ENCODE measurements at places on chromosomes 1 and 21. TPM values are rescaled to one million over a fixed set of nuclear protein-coding genes. Genes with fewer than 3 reads are reported as not detected.
A peak's percentile ranks its signal among the peaks of the same experiment; 100 is the strongest.

- DNase-seq: peak; percentile 49
These were observed 2.3 kb downstream of the TRIM46 start for GRCh38 chr1:155175927-155176371.

DNA sequence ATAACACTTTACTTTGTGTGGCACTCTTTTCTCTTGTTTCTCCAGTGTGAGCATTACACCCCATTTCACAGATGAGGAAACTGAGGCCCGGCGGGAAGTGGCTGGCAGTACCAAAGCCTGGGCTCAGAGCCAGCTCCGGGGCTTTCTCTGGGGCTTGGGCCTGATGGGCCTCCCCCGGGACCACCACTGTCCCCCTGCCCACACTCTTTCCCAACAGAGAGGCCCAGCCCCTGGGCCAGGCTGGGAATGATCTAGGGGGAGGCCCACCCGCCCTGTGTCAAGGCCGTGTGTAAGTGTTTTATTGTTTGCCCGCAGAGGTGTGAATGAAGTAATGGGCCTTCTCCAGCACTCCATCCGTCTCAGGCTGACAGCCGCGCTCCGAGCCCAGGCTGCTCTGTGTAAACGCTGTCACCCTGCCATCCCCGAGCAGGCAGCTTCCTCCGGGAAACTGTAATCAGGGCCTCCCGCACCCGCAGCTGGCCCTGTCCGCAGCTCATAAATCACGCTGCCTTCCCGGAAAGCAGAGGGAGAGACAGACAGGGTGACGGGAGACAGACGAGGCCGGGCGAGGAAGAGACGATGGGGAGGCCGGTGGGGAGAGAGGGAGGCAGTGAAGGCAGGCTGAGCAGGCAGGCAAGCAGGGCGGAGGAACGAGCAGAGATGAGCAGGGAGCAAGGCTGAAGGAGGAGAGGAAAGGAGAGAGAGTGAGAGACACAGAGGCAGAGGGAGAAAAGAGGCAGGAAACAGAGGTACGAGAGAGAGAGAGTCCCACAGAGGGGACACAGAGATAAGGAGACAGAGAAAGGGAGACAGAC is 109.7 kb upstream of the ZBTB40 start:
- DNase-seq: peak; percentile 51

GRCh38 chr1:10773376-10773775 is 23.1 kb downstream of the CASZ1 start:
- DNase-seq: no peak

GRCh38 chr1:246793356-246793896 is 69.2 kb downstream of the SCCPDH start:
- DNase-seq: no peak

ZNF697 gene
- 8.6 TPM for total RNA-seq

ANGPTL3 gene
- total RNA-seq: 0.26 TPM

- peak; percentile 87 for DNase-seq
These were observed 42.5 kb downstream of the CNST start for GRCh38 chr1:246608616-246609376.

- peak; percentile 81 for DNase-seq
These were observed 5.5 kb downstream of the AZIN2 start for GRCh38 chr1:33086384-33086850.

DNA sequence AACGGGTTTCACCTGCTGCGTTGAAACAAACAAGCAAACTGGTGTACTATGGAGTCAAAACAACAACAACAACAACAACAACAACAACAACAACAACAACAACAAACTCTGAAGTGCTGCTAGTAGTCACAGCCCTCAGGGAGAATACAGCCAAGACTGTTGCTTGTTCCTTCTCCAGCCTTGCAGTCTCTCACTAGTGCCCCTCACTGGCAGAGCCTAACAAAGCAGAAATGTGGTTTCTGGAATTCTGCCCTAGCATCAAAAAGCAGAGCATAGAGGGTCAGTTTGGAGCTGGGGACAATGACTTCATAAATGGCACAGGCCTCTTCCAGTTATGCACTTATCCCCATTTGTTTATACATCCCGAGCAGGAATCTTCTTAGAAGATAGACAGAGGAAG is 187.4 kb downstream of the KCNK2 start:
- DNase-seq: no peak

- DNase-seq: peak; percentile 73
These were observed 52.8 kb upstream of the GOLT1A start for GRCh38 chr1:204266504-204267034.

DNA sequence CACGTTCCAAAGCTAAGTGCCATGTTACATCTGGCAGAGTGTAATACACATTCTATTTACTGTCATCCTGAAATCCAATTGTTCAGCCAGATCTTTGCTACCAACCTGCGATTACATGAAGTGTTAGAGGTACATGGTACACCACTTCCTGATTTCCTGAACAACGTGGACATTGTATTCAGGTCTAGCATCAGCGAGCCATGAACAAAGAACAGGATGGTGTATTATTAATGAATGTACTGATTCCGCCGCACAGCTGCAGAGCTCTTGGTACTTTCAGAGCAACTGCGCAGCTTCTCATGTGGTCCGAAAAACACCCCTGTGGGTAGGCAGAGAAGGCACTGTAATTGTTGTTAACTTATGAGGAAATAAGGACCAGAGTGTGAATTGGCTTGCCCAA is 511.4 kb downstream of the AJAP1 start:
- no peak for DNase-seq
